ENCODE measurements at places on chromosomes 6 and 20.

DNA sequence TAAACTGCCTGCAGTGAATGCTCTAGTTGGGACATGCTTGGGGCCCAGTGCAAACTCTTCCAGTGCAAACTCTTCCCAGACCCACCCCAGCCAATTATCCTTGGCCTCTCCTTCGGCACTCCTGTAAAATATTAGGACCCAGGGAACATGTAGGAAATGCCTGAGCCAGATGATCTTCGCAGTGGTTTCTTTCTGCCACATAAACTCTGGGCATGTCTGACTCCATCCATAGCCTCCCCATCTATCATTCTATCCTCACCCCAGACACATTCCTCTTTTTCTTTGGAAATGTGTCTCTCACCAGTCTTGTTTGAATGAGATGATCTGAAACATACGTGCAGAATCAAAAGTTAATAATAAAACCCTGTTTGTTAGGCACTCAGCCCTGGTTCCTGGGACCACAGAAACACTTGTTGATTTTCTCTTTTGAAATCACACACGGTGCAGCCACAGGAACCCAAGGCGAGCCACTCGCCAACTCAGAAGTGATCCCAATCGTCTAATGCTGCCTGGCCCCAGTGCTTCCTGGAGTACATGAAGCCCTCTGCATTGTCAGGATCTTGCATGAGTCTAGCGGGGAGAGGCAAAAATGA lies 108.9 kb upstream of the CST7 start:
- no peak for DNase-seq

DNA sequence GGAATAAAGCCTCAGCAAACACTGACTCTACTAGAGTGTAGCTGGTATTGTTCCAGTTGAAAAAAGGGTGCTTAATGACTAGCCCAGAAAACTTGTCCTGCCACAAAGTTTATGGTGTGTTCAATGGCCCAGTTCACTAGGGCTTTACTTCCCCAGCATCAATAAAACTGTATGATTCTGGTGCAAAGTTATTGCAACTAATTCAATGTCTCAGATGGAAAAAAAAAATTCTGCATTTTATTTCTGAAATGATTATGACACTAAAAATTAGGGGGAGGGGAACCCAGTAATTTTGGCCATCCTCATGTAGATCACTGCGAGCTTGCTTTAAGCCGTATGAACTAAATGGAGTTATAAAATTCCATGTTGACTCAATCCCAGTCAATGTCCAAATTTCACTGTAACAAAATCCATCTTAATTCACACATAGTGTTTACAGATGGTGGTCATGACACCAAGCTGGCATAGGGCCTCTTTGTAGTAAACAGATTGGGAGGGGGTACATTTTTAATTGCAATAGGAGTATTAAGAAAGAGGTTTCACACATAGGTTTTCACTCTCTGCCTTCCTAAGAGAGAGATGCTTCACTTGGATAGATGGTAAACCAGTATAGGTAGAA lies 41.2 kb downstream of the PTPRK start:
- DNase-seq, result no peak

GRCh38 chr6:40599555-40599954 lies 12.4 kb upstream of the LRFN2 start:
- no peak for DNase-seq

GRCh38 chr6:65799389-65799788 lies 92.4 kb upstream of the EYS start:
- DNase-seq, result no peak

GRCh38 chr6:88111991-88112390 lies 54.2 kb downstream of the CNR1 start:
- DNase-seq, result no peak

DNA sequence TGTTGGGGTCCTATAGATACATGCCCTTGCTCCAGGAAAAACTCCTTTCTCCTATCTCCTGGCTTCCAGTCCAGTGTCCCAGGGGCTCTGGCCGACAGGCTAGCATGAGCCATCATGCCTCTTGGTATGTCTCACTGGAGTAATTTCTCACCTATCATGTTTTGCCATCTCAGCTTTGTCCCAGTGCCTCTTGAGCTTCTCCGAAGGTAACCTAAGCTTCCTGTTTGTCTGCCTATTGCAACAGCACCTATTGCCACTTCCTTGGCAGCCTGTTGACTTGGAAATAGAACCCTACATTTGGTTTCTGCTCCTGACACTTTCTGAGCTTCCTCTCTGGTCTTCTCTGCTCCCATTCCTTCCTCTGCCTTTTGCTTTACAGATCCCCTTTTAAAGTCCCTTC lies 197.7 kb downstream of the KCNQ5 start:
- no peak for DNase-seq

- no peak for DNase-seq
Observed at GRCh38 chr20:1364106-1364505, 28.7 kb downstream of the FKBP1A start.

GRCh38 chr20:63471002-63471716 lies 1.3 kb downstream of the KCNQ2 start:
- DNase-seq, result no peak

- no peak for DNase-seq
Observed at GRCh38 chr6:33001685-33002084, 7.7 kb downstream of the HLA-DOA start.

DNA sequence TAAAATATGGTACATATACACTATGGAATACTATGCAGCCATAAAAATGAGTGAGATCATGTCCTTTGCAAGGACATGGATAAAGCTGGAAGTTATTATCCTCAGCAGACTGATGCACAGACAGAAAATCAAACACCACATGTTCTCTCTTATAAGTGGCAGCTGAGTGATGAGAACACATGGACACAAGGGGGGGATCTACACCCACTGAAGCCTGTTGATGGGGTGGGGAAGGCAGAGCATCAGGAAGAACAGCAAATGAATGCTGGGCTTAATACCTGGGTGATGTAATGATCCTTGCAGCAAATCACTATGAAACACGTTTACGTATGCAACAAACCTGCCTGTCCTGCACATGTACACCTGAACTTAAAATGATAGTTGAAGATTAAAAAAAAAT lies 71.3 kb downstream of the MANEA start:
- DNase-seq, result no peak

DNA sequence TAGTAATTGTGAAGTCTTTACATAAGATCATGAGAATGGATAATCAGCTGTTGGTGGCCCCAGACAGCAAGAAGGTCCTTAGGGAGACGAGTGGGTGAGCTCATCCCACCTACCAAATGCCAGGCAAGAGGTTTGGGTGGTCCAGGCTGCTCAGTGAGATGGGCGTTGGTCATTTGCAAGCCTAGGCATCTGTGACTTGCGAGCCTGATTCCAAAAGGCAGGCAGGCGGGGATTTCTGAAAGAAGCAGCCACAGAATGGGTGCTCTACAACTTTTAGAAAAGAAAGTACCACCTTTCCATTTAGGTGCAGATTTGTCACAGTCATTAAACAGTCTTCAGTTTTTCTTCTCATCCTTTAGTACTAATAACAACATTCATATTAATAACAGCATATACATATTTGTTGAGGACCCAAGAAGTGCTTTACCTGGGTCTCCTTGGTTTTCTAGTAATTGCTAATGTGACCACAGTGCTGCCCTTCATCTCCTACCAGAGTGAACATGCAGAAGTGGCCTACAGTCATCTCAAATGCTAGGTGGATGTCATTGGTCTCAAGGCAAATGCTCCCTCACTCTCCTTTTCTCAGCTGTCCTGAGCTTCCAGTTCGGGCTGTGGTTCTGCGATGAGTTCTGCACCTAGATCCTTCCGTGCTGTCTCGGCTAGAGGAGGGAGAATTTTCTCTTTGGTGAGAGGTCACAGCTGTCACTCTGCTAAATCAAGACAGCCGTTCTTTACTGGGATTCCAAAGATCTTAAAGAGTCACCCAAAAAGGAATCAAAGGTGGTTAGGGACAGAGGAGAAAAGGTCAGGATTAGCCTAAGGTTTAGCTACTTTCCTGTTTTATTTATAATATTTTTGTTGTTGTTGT lies 2.7 kb downstream of the WRNIP1 start:
- no peak for DNase-seq

DNA sequence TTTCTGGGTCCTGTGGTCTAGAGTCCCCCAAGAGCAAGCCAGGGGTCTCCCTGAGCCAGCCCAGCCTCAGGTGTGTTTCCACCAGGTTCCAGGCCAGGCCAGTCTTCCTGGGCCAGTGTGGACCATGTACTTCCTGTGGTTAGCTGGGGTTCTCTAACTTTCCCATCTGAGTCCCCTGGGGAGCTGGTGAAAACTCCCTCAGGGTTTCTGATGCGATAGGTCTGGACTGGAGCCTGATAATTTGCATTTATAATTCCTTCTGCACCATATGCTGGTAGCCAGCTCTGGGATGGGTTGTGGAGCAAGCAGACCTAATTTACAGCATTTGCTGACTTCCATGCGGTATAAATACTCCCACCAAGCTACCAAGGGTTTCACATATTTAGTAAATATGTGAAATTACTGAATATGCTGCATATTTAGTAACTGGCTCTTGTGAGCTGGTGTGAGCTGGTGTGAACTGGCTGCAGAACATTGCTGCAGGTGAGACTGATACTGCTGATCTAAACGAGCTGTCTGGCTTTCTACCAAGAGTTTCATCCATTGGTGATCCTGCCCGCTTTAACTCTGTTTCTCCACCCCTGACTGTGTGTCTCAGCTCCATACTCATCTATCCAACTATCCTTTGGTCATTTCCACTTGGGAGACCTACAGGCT lies 62.6 kb downstream of the RIN2 start:
- DNase-seq, result peak; percentile 21

DNA sequence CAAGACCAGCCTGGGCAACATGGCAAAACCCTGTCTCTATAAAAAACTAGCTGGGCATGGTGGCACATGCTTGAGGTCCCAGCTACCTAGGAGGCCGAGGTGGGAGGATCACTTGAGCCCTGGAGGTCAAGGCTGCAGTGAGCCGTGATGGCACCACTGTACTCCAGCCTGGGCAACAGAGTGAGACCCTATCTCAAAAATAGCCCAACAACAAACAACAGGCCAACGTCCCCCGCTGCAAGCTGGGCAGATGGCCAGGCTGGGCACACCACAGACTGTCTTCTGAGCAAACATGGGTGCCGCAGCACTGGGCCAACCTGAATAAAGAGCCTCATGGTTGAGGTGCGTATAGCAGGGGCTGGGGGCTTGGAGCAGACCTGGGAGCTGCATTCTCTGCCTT lies 46.6 kb upstream of the SRF start:
- DNase-seq, result no peak

- DNase-seq, result no peak
Observed at GRCh38 chr6:141482796-141483597, 649.7 kb upstream of the GJE1 start.

GRCh38 chr6:159212028-159212427 lies 42.8 kb downstream of the FNDC1 start:
- no peak for DNase-seq

DNA sequence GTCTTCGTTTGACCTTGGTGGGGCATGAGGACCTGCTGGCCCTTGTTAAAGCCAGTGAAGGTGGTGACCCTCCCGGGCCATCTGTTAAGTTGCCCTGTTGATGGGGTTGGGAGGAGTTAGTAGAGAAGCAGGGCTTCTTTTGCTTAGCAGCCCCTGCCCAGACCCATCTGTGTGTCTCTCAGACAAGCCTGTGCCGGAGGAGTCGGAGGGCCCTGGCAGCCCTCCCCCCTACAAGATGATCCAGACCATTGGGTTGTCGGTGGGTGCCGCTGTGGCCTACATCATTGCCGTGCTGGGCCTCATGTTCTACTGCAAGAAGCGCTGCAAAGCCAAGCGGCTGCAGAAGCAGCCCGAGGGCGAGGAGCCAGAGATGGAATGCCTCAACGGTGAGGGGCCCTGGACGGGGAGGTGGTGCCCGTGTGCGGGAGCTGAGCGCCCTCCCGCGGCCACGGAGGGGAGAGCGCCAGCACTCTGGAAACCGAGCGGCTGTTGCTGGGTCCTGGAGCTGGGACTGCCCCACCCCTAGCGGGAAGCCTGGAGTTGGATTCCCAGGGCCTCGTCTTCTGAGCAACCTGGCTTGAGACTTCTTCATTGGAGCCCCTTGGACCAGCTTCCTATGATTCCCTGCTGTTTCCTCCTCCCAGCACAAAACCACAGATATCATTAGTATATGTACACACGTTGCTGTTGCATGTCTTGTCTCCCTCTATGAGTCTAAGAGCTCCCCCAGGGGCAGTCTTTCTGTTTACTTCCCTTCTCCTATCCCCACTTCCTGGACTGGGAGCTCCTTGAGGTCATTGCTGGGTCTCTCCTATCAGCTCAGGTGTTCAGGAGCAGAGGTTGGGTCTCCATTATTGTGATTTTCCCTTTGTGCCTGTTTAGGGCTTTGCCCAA lies 27.6 kb upstream of the SRF start:
- DNase-seq, result peak; percentile 91

- no peak for DNase-seq
Observed at GRCh38 chr20:57867807-57868206, 158.0 kb upstream of the PMEPA1 start.

DNA sequence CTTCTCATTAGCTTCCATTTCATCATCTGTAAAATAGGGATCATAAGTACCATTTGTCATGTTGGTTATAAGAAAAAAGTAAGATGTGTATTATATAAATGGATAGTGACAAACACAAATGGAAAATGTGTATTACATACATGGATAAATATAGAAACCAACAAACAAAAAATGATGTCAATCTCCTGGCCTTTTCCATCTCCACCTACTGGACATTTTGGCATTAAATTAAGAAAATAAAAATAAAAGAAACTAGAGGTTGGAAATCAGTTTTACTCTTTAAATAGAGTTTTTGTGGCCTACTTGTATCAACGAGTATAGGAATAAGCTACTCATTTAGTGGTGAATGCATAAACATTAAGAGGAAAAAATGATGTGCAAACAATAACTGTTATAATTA lies 67.5 kb upstream of the THEMIS start:
- no peak for DNase-seq

GRCh38 chr6:13053006-13053461 lies 275.3 kb downstream of the TBC1D7 start:
- DNase-seq, result peak; percentile 73

DNA sequence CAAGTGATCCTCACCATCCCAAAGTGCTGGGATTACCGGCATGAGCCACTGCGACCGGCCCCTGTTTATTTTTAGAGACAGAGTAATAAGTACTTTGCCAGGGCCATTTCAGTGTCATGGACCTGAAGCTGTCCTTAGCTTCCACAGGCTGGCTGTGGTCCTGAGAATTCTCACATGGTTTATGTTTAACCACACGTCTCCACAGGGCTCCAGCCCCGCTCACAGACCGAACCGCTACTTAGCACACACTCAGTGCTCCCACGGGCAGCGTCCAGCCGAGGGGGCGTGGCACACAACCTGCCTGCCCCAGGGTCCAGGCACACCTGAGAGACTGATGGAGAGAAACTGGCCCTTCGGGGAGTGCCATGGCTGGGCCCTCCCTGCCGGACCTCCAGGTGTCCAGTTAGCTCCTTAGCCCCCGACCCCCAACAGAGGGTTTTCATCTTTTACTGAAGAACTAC lies 11.7 kb downstream of the ACSS1 start:
- DNase-seq, result peak; percentile 74

- no peak for DNase-seq
Observed at GRCh38 chr20:36988494-36988966, 37.0 kb upstream of the SAMHD1 start.

Data from right cardiac atrium (tissue), 5 donors.